DMS79 (cell line): ENCODE measurements at places on chromosomes 5 and 9.

- no peak for DNase-seq
Observed at GRCh38 chr9:89522261-89522958, 24.5 kb upstream of the SEMA4D start.

- DNase-seq, result peak; percentile 75
Observed at GRCh38 chr5:1594357-1595106, 70.8 kb upstream of the LPCAT1 start.

DNA sequence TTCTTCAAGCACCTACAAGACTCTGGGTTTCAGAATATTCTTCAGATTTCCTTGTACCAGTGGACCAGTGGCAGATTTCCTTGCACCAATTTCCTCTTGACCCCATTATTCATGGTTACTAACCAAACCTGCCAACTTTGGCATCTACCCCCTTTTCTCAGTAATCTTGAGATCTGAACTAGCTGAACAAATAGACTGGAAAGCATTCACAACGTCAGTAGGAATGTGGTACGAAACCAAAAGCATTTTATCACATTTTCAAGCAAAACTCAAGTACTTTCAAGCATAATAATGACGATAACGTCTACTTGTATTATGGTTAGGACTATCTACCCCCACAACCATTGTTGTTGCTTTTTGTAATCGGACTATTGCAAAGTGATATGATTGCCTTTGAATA lies 1217.3 kb downstream of the PTPRD start:
- peak; percentile 6 for DNase-seq

GRCh38 chr9:116466271-116467235 lies 220.6 kb upstream of the TRIM32 start:
- DNase-seq, result no peak

- DNase-seq, result no peak
Observed at GRCh38 chr5:147361441-147362175, 126.8 kb downstream of the STK32A start.

DNA sequence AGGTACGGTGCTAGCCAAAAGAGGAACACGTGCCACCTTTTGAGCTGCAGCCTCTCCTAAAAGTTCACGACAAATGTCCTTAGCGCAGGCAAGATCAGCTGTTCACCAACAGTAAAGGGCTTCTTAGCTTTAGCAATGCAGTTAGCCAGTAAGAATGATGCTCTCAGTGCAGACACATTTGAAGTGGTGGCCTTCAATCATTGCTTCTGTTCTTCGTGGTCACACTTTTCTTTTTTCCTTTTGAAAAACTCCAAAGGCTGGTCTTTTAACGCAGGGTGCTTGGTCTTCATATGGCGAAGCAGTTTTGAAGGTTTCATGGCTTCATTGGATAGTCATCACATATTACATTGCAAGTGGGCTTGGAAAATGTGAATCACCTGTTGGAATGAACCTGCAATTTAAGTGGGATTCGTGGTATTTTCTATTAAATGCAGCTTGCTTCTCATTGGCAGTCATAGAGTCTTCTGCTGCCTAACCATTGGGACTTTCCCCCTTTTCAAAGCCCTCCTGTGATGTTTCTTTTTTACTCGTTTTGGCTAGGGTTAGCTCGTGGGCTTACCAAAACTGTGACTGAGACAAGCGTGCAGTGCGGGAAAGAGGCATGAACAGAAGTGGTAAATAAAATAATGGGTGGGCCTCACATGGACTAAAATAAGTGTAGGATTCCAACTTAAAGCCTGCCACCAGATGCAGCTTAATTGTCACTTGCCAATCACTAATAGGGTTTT lies 100.9 kb downstream of the MRPL36 start:
- DNase-seq, result no peak
